ENCODE measurements at places on chromosomes 6 and 20. TPM values are rescaled to one million over a fixed set of nuclear protein-coding genes. Genes with fewer than 3 reads are reported as not detected.
A peak's percentile ranks its signal among the peaks of the same experiment; 100 is the strongest.

GRCh38 chr6:130679684-130680083 lies 147.5 kb upstream of the SMLR1 start:
- peaks cover 14% of the 10 kb centered on the region for H3K4me1 ChIP-seq
- no peak for DNase-seq
- H3K4me3 ChIP-seq, result no peak overlapping the region
- peaks cover 2% of the 10 kb centered on the region for H3K36me3 ChIP-seq
- H3K27me3 ChIP-seq, result no peaks in the 10 kb centered on the region
- H3K27ac ChIP-seq, result no peak overlapping the region

- H3K27me3 ChIP-seq, result peaks cover 9% of the 10 kb centered on the region
- no peaks in the 10 kb centered on the region for H3K4me1 ChIP-seq
- no peak overlapping the region for H3K27ac ChIP-seq
- H3K36me3 ChIP-seq, result no peaks in the 10 kb centered on the region
Observed at GRCh38 chr6:143408787-143409162, 41.7 kb downstream of the ADAT2 start.

- DNase-seq, result peak; percentile 32
- H3K27ac ChIP-seq, result peak overlapping the region; percentile 58
- no peak overlapping the region for H3K4me3 ChIP-seq
- H3K36me3 ChIP-seq, result peaks cover 29% of the 10 kb centered on the region
Observed at GRCh38 chr6:36139431-36139830, 9.1 kb downstream of the MAPK13 start.

- H3K36me3 ChIP-seq, result peaks cover 64% of the 10 kb centered on the region
- no peak for DNase-seq
- H3K27me3 ChIP-seq, result no peaks in the 10 kb centered on the region
- H3K27ac ChIP-seq, result peak overlapping the region; percentile 15
- peaks cover 69% of the 10 kb centered on the region for H3K4me1 ChIP-seq
- no peak overlapping the region for H3K4me3 ChIP-seq
Observed at GRCh38 chr6:36865835-36866234, 8.8 kb downstream of the PPIL1 start.

DNA sequence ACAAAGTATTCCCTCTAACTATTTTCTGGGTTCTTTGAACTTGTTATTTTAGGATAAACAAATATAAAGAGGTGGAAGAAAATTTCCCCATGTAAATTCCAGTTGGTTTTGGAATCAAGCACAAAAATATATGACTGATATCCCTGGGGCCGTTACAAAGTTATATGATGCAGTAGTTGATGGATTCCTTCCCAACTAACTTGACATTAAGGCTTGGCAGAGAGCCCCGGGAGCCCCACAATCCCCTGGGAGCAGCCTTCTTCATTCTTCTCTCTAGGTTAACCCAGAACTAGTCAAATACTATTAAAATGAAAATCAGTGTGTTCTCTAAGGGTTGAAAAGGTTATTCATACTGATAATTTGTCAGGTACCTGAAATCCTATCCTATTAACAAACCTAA lies 508.9 kb upstream of the SOX4 start:
- DNase-seq, result no peak
- no peak overlapping the region for H3K27ac ChIP-seq
- no peaks in the 10 kb centered on the region for H3K4me1 ChIP-seq

DNA sequence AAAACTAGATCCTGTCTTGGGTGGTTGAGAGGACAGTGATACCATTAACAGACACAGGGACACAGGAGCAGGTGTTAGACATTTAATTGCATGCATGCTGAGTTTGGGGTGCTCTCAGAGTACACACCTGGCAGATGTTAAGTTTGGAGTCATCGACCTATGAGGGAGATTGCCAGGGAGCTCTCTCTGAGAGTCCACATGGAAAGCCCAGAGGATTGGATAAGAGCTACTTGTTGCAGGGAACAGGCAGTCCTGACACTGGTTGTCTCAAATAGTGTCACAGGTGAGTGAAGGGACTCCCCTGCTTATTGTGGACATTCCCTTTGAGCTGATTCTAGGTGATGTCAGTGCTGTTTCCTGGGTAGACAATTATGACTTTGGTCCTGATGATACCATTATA lies 3.1 kb downstream of the ATRN start:
- no peak overlapping the region for H3K4me3 ChIP-seq
- no peaks in the 10 kb centered on the region for H3K27me3 ChIP-seq
- no peaks in the 10 kb centered on the region for H3K36me3 ChIP-seq
- H3K4me1 ChIP-seq, result peaks cover 32% of the 10 kb centered on the region

DNA sequence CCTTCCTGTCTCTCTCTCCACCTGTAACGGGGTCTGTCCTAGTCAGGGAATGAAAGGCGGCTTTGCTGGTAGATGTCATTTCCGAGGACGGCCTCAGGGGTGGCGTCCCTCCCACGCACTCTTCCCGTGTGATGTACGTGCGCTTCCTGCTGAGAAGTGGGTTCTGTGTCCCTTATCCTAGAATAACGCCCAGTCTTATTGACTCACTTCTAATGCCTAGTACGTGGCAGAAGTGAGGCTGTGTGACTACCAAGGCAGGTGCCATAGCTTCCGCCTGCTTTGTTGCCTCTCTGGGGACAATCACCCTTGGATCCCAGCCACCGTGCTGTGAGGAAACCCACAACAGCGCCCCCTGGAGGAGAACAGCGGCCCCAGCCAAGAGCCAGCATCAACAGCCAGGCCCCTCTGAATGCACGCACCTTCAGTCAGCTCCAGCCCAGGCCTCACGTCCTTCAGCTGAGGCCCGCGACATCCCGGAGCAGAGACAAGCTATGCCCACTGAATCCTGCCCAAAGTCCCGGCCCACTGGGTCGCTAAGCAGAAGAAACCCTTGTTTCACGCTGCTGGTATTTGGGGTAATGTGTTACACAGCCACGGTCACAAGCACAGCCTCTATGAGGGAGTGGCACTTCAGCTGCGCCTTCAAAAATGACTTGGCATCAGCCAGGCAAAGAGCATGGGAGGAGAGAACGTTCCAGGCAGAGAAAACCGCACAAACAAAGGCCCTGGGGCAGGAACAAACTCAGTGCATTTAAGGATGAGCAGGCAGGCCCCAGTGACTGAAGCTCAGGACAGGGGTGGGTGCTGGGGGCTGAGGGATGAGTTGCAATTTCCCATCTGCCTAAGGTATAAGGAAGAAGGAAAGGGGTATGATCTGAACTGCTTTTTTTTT lies 224.2 kb downstream of the NFATC2 start:
- H3K36me3 ChIP-seq, result no peaks in the 10 kb centered on the region
- peak; percentile 76 for DNase-seq
- no peak overlapping the region for H3K4me3 ChIP-seq
- H3K4me1 ChIP-seq, result peaks cover 2% of the 10 kb centered on the region
- no peaks in the 10 kb centered on the region for H3K27me3 ChIP-seq

Gene MOXD1
- not detected for total RNA-seq

Gene SMLR1
- total RNA-seq, result not detected
